ENCODE measurements at places on chromosomes 1 and 21.

DNA sequence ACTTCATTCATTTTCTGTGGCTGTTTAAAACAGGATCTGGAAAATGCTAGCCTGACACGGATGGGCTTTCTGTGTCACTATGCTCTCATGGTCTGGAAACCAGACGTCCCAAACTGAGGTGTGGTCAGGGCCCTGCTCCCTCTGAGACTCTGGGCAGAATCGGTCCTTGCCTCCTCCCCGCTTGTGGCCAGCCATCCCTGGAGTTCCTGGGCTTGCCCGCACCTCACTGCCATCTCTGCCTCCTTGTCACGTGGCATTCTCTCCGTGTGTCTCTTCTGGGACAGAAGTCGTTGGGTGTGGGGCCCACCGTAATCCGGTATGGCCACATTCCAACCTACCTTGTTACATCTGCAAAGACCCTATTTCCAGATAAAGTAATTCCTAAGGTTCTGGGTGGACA lies 10.1 kb upstream of the ACTRT2 start:
- DNase-seq, result no peak

- no peak for DNase-seq
Measured at GRCh38 chr1:21468599-21468998, 28.7 kb downstream of the NBPF3 start.

DNA sequence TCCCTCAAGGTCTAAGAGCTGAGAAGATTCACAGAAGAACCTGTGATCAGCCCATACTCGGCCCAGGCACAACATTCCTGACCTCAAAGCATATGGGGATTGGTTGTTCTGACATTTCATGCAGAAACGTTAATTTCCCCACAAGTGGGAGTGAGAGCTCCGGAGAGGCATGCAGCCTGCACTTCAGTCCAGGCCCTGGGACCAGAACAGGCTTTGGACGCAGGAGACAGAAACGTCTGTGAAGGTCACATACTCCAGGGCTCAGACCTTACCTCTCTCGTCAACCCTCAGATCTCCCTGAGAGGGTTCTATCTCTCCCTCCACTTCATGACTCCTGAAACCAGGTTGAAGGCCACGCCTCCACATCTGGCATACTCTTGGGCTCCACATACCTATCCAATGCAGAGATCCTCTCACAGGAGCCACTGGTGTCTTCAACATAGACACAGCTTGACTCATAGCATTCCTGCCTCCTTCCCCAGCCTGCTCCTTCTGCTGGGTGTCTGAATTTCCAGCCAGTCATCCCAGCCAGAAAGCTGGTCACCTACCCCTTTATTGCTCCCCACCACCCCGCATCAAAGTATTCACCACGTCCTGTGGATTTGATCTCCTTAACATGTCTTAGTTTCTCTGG lies 149.2 kb downstream of the OMA1 start:
- no peak for DNase-seq

- DNase-seq, result no peak
Measured at GRCh38 chr1:158564608-158565007, 5.8 kb downstream of the OR6P1 start.

GRCh38 chr1:201089596-201089995 lies 22.6 kb downstream of the CACNA1S start:
- no peak for DNase-seq

- DNase-seq, result no peak
Measured at GRCh38 chr1:244087611-244088010, 36.5 kb downstream of the ZBTB18 start.

DNA sequence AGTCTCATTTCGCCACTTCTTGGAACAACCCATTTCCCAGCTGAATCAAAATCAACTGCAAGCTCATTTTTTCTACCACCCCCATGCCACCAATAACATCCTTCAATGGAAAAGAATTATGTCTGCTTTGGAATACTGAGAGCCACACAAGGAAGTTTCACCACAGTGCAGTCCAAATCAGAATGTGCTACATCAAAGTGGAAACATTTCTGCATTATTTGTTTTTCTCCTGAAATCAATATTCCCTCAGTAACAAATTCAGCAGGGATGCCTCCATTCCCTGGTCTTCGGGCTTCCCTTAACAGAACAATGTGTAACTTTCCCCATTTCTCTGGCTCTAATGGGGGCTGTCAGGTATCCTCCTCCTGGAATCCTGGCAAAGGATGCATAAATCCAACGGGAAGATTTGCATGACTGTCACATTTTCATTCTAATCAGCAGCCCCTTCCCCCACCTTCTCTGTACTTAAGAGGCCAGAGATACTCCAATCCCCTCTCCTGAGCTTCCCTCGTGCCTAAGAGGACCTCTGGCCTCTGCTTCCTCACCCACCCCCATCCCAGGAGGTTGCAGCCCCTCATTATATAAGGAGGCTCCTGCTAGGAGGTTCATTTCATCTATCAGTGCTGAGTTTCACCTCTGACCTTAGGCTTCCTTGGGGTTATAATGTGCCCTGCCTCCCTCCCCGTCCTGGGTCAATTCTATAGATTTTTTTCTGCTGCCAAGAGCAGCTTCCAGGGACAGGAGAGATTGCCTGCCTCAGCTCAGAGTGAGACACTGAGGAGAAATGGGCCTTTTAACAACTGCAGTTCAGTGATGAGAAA lies 201.1 kb downstream of the OMA1 start:
- no peak for DNase-seq

DNA sequence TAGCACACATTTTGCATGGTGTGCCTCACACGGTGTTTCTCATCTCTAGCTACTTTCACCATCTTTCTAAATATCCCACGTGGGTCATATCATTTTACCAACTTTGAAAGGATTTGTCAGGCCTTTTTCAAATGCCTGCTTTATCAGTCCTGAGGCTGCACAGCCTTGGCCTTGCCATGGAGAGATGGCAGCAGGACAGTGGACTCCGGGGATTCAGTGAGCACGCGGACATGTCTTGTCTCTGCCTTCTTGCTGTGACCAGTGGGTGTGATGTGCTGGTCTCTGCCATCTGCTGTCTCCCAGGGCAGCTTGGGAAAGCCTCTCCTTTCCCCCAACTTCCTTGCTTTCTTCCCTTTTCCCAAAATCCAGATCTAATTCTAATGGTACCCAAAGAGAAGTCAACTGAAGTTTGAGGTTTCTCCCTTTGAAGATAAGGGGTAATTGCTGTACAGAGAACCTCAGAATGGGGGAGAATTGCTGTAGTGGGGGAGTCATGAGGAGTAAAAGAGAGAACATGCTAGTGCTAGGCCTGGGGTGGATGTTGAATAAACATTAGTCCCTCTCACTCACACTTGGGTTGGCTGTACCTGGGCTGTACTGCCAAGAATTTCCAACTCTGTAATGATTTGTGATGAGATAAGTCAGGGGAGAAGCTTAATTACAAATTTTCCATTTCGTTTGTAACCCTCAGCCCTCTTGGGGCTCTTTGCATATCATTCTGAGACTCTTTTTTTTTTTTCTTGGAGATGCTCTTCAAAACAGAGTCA lies 99.5 kb downstream of the GALNT2 start:
- no peak for DNase-seq

GRCh38 chr1:31707711-31708110 lies 3.9 kb upstream of the COL16A1 start:
- DNase-seq, result no peak

- DNase-seq, result no peak
Measured at GRCh38 chr1:201026836-201027235, 3.3 kb upstream of the KIF21B start.

DNA sequence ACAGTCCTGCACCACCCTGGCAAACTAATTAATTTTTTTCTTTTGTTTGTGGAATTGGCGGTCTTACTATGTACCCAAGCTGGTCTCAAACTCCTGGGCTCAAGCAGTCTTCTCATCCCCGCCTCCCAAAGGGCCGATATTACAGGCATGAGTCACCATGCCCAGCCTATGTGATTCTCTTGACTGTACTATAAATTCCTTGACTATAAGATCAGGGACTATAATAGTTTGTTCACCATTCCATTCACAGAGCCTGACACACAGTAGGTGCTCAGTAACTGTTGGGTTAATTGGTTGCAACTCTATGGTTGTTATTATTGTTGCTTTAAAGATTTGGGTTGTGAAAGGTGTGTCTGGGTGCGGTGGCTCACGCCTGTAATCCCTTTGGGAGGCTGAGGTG lies 17.2 kb downstream of the DAP3 start:
- DNase-seq, result no peak

GRCh38 chr1:204094856-204095634 lies 22.1 kb downstream of the SOX13 start:
- no peak for DNase-seq

DNA sequence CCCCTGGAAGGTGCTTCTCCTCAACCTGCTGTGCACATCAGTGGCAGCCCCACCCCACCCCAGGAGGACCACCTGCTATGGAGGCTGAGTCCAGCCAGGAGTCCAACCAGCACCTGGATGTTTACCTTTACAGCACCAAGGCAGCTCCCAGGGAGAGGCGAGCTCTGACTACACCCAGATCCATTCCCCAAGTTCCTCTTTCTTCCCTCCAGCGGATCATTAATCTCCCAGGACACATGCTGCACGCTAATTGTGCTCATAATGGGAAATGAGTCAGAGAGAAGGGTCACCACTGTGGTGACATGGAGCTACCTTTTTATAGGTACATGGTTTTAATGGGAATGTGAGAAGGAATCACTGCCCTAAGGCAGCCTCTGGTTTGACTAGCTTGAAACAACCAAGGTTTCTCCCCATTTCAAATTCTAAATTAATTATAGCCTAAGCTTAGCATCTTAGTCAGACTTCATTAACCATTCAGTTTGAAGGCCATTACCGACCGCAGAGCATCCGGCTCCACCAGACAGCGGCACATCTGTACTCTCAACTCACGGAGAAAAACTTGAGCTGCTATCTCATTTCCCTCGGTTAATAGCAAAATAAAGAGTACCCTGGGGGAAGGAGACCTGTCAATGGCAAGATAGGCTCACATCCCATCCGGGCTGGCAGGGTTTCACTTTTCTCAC lies 173.1 kb upstream of the GALNT2 start:
- no peak for DNase-seq

DNA sequence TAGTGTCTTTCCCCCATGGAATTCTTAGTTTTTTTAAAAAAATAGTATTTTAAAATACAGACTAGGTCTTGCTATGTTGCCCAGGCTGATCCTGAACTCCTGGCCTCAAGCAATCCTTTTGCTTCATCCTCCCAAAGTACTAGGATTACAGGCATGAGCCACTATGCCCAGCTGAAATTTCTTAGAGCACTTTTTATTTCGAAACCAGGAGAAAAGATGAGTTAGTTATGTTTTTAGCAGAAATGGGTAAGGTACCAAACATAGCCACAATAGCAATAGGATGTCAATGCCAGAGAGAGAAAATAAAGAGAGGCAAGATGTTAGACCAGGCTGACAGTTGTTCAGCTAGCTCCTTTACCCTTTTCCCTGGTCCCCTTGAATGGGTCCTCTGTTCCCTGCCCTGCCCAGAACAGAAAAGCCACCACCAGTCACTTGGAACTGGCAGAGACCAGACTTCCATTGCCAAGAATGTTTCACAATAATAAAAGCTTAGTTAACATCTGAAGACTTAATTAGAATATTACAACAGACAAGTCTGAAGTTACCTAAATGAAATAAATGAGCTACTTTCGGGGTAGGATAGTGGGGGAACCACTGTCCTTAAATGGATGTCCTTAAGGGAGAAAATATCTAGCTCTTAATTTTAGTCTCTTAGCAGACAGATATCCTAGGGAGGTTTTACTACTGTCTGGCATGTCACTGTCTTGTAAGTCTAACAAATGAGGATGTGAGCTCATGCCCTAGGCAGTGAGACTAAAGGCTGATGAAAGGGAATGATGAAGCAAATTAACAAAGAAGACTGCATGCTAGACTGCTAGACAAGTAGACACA lies 54.3 kb downstream of the ABL2 start:
- no peak for DNase-seq

GRCh38 chr1:3369446-3370076 lies 84.9 kb upstream of the ARHGEF16 start:
- DNase-seq, result no peak

GRCh38 chr1:45380730-45381129 lies 40.5 kb upstream of the MUTYH start:
- no peak for DNase-seq

DNA sequence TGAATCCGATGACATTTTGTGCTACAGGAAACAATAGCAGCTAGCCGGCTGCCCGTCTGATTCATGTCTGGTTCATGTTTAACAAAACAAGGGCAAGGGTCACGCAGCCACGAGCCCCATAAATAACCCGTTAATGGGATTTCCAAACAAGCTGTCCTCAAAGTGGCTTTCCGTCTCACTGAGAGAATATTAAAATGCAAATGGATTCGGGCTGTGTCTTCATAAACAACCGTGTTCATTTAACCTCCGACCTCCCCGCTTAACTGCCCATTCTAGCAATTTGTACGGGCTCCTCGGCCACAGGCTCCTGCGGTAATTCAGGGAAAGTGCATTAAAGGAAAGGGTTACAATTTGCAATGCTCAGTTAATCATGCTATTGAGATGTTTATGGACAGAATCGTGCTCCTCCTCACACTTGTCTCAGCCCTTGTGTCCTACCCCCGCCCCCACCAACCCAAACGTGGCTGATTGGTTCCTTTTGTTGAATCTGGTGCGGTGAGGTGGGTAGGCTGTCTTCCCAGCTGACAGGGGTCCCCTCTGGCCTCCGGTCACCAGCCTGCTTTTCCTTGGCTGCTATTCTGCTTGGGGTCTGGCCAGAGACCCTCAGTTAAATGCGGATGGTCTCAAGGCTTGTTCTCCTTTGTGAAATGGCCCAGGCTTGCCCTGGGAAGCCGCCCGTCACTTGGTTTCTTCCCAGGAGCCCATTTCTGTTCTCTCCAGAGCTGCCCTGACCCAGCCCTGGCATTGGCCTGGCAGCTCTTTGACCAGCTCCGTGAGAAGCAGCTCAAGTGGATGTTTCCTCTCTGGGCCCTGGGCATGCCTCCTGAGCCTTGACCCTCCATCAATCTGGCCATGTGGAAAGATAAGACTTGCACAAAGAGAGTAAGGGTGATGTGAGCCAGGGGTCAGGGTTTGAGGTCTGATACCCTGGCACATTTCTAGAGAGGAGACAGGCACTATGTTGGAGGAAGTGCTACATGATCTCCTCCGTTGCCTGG lies 200.7 kb upstream of the POU3F1 start:
- no peak for DNase-seq

GRCh38 chr1:39701049-39701439 lies 9.8 kb upstream of the HPCAL4 start:
- DNase-seq, result no peak

DNA sequence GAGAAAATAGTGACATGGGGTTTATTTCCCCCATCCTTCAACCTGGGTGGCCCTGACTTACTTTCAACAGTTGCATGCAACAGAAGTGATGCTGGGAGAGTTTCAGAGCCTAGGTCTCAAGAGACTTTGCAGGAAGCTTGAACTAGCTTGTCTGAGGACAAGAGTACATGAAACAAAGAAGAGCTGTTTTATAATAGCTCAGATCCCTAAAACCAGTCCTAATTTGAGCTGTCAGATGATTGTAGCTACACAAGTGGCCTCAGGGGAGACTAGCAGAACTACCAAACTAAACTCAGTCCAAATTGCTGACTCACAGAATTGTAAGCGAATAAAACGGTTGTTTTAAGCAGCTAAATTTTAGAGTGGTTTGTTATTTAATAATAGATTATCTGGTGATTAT lies 17.1 kb downstream of the RC3H1 start:
- peak; percentile 66 for DNase-seq

- DNase-seq, result no peak
Measured at GRCh38 chr1:12616709-12617373, 1.2 kb downstream of the DHRS3 start.

Measured in GM06990 (cell line).